ENCODE measurements at places on chromosomes 6 and 20.

- DNase-seq = no peak
Observed at GRCh38 chr6:127471379-127472255, 12.4 kb upstream of the KIAA0408 start.

DNA sequence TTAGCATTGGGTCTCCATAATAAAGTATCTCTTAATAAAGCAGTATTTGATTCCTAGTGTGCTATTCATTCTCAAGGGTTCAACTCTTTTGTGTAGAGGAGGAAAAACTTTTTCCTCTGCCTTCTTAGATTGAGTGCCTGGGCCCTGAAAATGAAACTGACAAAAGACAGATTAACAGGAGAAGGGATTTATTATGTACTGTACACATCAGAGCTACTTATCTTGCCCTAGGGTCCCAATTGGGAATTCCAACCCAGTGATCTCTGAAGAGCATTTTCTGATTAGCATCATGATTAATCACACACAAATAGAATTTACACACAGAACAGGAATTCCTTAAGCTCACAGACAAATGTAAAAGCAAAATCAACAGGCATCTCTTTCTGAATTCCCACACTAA, 128.9 kb downstream of the CD164 start:
- DNase-seq = no peak

GRCh38 chr6:93468291-93468690, 48.9 kb upstream of the EPHA7 start:
- DNase-seq = no peak

GRCh38 chr20:8427419-8428040, 295.5 kb downstream of the PLCB1 start:
- no peak for DNase-seq

DNA sequence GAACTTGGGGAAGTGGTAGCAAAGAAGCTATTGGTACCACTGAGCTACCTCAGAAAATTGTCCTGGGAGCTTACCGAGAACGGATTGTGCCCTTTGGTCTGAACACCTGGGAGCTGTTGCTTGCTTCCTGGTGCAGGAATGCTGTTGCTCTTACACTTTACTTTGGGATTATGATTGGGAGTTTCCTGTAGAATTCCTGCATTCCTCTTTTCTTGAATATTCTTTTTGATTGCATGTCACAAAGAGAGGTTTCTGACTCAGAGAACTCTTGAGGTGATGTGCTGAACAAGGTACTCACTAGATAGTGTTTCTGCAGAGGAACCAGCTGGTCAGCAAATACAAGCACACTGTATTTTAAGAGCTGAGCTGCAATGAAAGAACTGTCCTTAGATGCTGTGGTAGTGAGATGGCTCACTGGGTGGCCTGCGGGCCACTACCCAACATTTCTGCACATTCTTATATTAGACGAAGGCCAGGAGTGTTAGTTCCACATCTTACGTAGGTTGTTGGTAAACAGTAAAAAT, 35.0 kb downstream of the LRRC1 start:
- DNase-seq = no peak

DNA sequence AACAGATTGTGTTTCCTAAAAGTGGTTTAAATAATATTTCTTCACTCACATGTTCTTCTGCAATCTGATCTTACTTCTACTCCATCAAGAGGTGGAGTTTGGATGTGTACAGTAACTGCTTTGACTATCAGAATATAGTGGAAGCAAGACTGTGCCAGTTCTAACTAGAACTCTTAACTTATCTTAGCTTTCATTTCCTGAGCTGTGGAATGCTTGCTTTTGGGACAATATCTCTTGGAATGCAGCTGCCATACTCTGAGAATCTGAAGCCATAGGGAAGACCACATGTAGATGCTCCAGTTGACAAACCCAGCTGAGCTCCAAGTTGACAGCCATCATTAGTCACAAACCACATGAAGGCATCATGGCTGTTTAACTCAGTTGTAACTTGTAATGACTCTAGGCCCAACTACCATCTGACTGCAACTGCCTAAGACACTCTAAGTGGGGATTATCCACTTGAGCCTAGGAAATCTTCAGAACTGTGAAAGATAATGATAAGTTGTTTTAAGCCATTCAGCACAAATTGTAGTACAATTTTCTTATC, 40.8 kb upstream of the MAN1A1 start:
- DNase-seq = no peak

- no peak for DNase-seq
Observed at GRCh38 chr6:28727559-28728211, 196.1 kb downstream of the TRIM27 start.

DNA sequence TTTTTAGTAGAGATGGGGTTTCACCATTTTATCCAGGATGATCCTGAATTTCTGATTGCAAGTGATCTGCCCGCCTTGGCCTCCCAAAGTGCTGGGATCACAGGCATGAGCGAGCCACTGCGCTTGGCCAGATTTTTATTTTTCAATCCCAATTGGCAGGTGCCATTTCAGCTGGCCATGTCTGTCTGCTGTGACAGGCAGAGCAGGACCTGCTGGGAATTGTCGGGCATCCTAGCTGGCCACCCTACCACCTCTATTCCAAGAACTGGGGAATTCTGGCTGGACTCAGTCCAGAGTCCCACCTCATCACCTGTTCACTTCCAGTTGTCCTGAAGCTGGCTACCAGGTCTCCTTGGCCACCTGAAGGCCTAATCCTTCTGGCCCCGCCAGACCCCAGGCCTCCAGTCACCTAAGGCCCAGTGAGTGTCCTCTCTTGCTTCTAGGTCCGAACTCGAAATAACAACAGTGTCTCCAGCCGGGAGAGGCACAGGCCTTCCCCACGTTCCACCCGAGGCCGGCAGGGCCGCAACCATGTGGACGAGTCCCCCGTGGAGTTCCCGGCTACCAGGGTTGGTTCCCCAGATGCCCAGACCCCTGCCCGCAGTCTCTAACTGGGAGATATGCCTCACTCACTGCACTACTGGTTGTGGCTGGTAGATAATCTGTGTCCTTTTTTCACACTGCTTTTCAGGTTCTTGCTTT, 24.0 kb downstream of the DNMT3B start:
- DNase-seq = no peak

All from cerebellar nuclear complex (tissue), 1 donor.